ENCODE measurements at places on chromosomes 2 and 18.

DNA sequence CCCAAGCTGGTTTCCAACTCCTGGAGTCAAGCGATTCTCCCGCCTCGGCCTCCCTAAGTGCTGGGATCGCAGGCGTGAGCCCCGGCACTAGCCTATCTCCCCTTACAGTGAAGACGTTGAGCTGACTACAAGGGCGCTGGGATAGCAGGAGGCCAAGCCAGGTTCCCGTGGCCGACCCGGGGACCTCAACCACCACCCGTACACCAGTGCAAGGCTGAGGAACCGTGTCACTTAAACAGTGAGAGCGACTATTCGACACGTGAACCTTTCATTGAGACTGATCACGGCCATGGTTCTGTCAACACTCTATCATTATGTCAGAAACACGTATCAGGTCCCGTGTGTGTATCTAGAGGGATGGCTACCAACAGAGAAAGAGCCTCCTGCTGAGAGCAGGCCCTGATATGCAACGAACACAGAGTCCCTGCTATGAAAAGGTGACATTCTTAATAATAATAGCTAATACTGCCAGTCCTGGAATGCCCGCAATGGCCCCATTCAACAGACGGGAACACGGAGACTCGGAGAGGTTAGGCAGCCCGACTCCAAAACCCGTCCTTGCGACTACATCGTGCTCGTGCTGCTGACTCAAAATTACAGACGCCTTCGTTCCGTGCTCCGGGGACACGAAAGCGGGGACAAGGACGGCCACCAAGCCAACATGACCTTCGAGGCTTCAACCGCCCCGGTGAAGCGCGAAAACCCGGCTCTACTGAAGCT is 833 bp downstream of the AFG3L2 start:
- DNase-seq = peak; percentile 49

DNA sequence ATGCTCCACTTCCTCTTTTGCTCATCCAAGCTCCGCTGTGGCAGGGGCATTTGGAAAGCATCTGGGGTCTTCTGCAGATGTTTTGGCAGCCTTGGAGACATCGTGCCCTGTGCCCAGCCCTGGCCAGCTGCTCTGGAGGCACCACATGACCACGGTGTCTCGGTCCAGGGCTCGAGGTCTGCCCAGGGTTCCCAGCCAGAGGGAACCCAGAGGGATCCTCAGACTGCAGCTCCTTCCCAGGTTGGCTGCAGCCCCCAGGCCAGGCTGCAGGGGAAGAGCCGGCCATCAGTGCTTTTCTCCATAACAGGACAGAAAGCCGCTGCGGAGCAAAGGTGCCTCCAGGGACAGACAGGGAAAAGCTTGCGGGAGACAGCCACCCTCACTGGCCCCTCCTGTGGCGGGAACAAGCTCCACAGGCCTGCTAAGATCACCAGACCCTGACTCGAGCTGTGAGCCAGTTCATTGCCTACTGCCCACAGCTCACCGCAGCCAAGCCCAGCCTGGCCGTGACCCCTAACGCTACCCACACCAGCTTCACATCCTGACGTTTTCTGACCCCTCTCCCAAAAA is 74.7 kb downstream of the SMAD7 start:
- no peak for DNase-seq

- DNase-seq = no peak
Measured at GRCh38 chr18:63859781-63860475, 27.6 kb upstream of the SERPINB2 start.

DNA sequence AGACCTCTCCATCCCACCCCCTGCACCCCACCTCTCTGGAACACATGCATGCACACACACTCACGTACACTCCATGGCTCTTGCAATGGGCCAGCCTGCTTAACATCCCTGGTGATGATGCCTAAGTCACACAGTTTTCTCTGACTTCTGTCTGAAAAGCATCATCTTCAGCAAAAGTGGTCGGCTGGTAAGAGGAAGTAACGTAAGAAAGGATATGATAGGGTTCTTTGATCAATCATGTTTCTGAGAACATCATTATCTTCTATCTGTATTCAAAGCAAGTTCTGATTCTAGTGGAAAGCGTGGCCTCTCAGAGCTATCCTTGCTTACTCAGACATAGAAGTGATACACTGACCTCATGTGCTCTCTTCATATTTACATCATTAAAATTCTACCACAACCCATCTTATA is 11.4 kb upstream of the NDUFV2 start:
- DNase-seq = no peak

DNA sequence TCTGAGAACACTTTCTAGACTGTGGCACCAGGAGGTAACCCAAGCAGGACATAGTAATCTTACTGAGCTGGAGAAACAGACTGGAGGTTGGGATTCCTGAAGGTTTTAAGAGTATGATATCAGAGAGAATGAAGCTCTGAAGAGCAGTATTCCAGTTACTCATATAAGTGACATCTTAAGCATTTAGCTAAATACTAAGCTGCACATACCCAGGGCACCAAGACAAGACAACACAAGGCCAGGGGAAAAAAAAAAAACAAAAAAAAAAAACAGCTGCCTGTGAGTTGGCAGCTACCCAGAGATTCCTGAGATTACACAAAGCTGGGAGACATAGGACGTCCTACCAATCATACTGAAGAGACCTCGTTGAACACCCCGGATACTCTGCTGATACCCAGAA is 175.8 kb downstream of the SRBD1 start:
- peak; percentile 72 for DNase-seq

GRCh38 chr2:203583701-203584100 is 48.6 kb upstream of the RAPH1 start:
- DNase-seq = peak; percentile 91

- no peak for DNase-seq
Measured at GRCh38 chr2:58710795-58711279, 469.7 kb upstream of the FANCL start.
